Heart right ventricle (tissue), 16 donors: ENCODE measurements at places on chromosomes 12 and 14. TPM values are rescaled to one million over a fixed set of nuclear protein-coding genes. Genes with fewer than 3 reads are reported as not detected.
A peak's percentile ranks its signal among the peaks of the same experiment; 100 is the strongest.

DNA sequence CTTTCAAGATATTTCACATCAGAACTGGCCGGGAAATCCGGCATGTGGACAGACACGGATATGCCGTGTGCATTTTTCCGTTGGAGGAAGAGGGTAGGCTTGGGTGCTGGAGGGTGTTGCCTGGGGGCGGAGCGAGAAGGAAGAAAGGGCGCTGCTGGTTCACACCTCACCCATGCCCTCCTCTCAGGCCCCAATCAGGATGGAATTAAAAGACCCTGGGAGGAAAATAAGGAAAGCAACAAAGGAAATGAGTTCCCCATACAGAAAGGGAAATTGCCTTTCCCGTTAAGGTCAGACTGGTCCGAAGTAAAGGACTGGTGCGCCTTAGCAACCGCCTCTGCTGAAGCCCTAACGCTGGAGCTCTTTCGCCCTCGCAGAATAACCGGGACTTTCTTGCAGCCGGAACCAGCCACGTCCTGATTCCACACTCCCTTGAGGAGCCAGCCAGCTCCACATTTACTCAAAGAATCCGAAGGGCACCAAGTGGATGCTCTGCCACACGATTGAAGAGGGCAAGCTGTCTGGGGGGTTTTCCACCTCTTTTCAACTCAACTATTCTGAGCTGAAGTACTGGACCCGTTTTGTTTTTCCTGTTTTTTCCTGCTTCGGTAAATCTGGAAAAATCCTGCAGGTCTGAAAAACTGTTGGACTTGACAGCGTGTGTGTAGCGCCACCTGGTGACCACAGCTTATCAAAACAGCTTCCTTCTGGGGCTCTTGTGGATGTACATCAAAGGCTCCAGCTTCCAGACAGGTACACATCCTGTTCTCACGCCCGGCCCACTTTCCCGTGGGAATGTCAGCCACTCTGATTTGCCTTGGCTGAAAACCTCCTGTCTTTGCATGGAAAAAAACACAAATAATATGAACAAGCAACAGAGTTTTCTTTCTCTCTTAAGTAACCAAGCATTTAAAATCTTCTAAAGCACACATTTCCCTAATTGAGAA lies 37.6 kb upstream of the BCL2L14 start:
- no peaks in the 10 kb centered on the region for H3K4me1 ChIP-seq
- no peaks in the 10 kb centered on the region for H3K36me3 ChIP-seq
- DNase-seq: peak; percentile 82
- H3K27me3 ChIP-seq: no peaks in the 10 kb centered on the region
- H3K27ac ChIP-seq: peak overlapping the region; percentile 29

- H3K36me3 ChIP-seq: no peaks in the 10 kb centered on the region
- H3K27ac ChIP-seq: no peak overlapping the region
- no peaks in the 10 kb centered on the region for H3K27me3 ChIP-seq
- DNase-seq: no peak
- peaks cover 11% of the 10 kb centered on the region for H3K4me1 ChIP-seq
- peak overlapping the region; percentile 91 for H3K4me3 ChIP-seq
Measured at GRCh38 chr14:90814806-90815571, 1.2 kb downstream of the TTC7B start.

DNA sequence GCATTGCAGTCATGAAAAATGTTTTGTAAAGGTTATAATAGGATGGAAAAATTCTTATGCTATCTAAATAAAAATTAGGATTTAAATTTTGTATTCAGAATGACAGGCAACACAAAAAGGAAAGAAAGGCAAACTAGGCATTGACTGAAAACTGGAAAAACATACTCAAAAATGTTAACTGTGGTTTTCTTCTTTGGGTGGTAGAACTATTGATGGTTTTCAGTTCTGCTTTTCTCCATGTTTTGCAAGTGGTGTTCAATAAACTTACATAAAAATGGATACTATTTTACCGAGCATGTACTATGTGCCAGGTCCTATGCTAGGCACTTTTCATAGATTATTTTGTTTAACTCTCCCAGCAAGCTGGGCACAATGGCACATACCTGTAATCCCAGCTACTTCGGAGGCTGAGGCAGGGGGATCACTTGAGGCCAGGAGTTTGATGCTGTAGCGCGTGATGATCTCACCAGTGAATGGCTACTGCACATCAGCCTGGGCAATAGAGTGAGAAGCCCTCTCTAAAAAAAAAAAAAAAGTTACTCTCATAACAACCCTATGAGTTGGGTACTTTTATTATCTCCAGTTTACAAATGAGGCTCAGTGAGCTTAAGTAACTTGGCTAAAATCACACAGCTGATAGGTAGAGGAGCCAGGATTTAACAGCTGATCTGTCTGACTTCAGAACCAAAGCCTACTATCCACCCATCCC lies 26.3 kb upstream of the TCP11L2 start:
- no peak overlapping the region for H3K27ac ChIP-seq
- no peaks in the 10 kb centered on the region for H3K27me3 ChIP-seq

DNA sequence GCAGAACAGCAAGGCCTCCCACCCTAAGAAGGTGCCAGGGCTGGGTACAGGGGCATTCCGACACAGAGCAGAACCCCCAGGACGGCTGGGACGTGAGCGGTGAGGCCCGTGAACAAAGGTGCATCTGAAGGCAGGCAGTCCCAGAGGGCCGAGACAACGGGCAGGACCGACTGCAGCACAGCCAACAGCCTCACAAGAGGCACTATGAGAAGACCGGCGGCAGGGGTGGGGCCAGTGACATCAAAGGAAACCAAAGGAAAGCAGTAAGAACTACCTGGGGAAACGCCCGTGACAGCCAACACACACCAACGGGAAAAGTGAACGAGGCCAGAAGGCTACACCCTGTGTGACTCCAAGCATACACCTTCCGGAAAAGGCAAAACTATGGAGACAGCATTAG lies 9.1 kb downstream of the BTBD6 start:
- no peak overlapping the region for H3K4me3 ChIP-seq
- H3K36me3 ChIP-seq: no peaks in the 10 kb centered on the region
- H3K27ac ChIP-seq: no peak overlapping the region
- peaks cover 11% of the 10 kb centered on the region for H3K4me1 ChIP-seq
- no peak for DNase-seq

GRCh38 chr14:66140213-66140918 lies 345.8 kb upstream of the CCDC196 start:
- H3K27ac ChIP-seq: no peak overlapping the region
- H3K4me1 ChIP-seq: no peaks in the 10 kb centered on the region
- H3K36me3 ChIP-seq: no peaks in the 10 kb centered on the region
- DNase-seq: no peak

DNA sequence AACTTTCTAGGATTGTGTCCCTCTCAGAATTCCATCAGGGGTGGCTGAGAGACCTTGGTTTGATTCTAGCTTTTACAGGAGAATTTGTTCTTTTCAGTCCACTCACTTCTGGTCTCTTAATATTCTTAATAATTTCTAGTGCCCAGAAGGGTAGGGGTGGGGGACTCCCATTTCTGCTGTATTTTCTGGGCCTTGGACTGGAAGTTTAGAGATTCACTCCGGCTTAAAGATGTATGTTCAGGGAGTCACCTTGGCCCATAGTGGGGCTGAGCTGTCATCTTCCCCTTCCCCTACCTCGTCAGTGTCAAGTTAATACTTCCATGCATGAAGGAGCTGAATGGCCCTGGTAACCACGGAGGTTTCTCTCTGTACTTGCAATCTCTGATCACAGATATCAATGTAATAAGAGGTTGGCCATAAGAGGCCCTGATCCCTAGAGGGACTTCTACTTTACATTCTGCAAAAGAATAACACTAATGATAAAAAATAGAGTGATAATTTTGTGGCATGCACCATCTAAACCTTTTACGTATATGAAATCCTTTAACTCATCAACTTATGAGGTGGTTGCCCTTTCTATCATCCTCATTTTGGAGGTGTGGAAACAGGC lies 6.7 kb downstream of the KRT81 start:
- H3K36me3 ChIP-seq: no peaks in the 10 kb centered on the region
- H3K27me3 ChIP-seq: no peaks in the 10 kb centered on the region
- H3K27ac ChIP-seq: no peak overlapping the region
- H3K4me3 ChIP-seq: no peak overlapping the region
- peaks cover 5% of the 10 kb centered on the region for H3K4me1 ChIP-seq

DNA sequence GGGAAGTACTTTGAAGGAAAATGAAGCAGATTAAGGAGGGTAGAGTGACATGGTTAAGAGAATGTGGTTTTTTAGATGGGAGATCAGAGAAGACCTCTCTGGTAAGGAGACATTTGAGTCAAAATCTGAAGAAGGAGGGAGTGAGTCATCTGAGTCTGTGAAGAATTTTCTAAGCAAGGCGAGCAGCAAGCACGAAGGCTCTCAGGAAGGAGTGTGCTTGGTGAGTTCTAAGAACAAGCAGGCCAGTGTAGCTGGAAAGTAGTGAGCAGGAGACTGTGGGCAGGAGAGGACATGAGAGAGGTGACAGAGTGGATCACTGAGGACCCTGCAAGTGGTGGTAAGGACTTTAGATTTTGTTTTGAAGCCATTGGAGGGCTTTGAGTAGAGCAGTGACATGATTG lies 76.3 kb upstream of the FUT8 start:
- no peak overlapping the region for H3K4me3 ChIP-seq
- peaks cover 9% of the 10 kb centered on the region for H3K4me1 ChIP-seq
- no peak for DNase-seq
- H3K27me3 ChIP-seq: no peaks in the 10 kb centered on the region

GRCh38 chr12:56338308-56339157 lies at the start of gene IL23A:
IL23A (plus strand) TSS chr12:56338884; CDS start chr12:56339045, 161 bp downstream.
- H3K27me3 ChIP-seq: no peaks in the 10 kb centered on the region
- peaks cover 14% of the 10 kb centered on the region for H3K36me3 ChIP-seq
- no peak for DNase-seq
- H3K4me3 ChIP-seq: no peak within 1 kb of the TSS
- no peaks in the 10 kb centered on the region for H3K4me1 ChIP-seq
- no peak within 1 kb of the TSS for H3K27ac ChIP-seq

GRCh38 chr14:24866067-24866639 lies 183.8 kb downstream of the STXBP6 start:
- peaks cover 5% of the 10 kb centered on the region for H3K4me1 ChIP-seq
- H3K27me3 ChIP-seq: no peaks in the 10 kb centered on the region
- H3K4me3 ChIP-seq: no peak overlapping the region
- no peaks in the 10 kb centered on the region for H3K36me3 ChIP-seq

- DNase-seq: no peak
- H3K27ac ChIP-seq: no peak overlapping the region
- no peaks in the 10 kb centered on the region for H3K36me3 ChIP-seq
- H3K4me1 ChIP-seq: peaks cover 8% of the 10 kb centered on the region
- H3K27me3 ChIP-seq: no peaks in the 10 kb centered on the region
Measured at GRCh38 chr12:95443459-95443858, 30.5 kb upstream of the METAP2 start.

DNA sequence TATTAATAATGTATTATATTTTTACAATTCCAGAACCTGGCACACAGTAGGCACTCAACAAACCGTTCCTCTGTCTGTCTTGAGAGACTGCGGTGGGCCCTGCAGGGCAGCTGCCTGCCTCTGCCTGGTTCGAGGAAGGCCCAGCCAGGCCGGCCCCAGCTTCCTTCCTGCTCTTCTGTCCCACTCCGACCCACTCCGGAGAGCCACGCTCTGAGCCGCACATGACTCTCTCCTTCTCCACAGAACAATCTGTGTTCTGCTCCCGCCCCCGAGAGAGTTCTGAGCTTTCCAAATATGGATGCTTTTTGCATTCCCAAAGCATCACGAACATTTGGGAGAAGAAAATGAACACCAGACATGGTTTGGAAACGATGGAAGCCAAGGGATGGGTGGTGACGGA lies 57.3 kb downstream of the TTC7B start:
- H3K36me3 ChIP-seq: no peaks in the 10 kb centered on the region
- H3K4me3 ChIP-seq: peak overlapping the region; percentile 66
- H3K27me3 ChIP-seq: no peaks in the 10 kb centered on the region
- peaks cover 4% of the 10 kb centered on the region for H3K4me1 ChIP-seq
- H3K27ac ChIP-seq: peak overlapping the region; percentile 96

DNA sequence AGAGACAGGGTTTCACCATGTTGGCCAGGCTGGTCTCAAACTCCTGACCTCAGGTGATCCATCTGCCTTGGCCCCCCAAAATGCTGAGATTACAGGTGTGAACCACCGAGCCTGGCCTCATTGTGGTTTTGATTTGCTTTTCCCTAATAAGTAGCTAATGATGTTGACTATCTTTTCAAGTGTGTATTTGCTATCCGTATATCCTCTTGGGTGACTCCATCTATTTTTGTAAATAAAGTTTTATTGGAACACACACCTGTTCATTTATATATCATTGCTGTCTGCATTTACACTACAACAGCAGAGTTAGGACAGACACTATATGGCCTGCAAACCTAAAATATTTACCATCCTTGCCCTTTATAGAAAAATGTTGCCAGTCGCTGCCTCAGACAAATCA lies 13.7 kb upstream of the HRK start:
- no peaks in the 10 kb centered on the region for H3K4me1 ChIP-seq
- H3K27me3 ChIP-seq: peaks cover 10% of the 10 kb centered on the region
- no peak overlapping the region for H3K27ac ChIP-seq
- no peak for DNase-seq
- no peaks in the 10 kb centered on the region for H3K36me3 ChIP-seq

DNA sequence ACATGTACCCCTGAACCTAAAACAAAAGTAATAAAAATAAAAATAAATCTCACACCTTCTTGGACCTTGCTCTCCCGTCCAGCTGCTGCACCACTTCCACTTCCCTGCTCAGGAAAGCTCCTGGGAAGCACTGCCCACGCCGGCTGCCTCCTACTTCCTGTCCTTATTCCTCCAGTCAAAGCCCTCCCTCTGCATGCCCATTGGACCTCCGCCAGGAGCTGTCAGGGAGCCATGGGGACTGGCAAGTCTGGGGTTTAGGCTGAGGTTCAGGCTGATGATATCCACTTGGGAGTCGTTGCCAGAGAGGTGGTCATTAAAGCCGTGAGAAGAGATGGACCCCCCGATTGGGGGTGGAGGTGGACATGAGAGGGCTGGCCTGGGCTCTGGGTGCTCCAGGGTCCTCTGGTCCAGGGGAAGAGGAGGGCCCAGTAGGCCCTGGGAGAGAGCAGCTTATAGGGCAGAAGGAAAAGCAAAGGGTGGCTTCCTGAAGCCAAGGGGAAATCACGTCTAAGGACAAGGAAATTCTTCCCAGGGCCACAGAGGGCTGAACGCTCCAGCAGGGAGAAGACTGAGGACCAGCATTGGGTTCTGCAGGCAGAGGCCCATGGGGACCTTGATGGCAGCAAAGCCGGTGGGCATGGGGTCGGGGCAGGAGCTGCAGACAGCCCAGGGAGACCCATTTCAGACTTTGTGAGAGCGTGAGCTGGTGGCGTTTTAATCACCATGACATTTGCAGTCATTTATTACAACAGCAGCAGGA lies 78.7 kb downstream of the FZD10 start:
- no peaks in the 10 kb centered on the region for H3K27me3 ChIP-seq
- H3K4me1 ChIP-seq: no peaks in the 10 kb centered on the region
- no peak overlapping the region for H3K4me3 ChIP-seq
- H3K36me3 ChIP-seq: no peaks in the 10 kb centered on the region
- DNase-seq: no peak

- no peaks in the 10 kb centered on the region for H3K27me3 ChIP-seq
- no peaks in the 10 kb centered on the region for H3K4me1 ChIP-seq
- H3K36me3 ChIP-seq: no peaks in the 10 kb centered on the region
- no peak for DNase-seq
Measured at GRCh38 chr12:105843986-105844760, 294.6 kb downstream of the NUAK1 start.

- H3K27me3 ChIP-seq: no peaks in the 10 kb centered on the region
- H3K27ac ChIP-seq: peak overlapping the region; percentile 90
- peaks cover 96% of the 10 kb centered on the region for H3K4me1 ChIP-seq
- no peaks in the 10 kb centered on the region for H3K36me3 ChIP-seq
- no peak for DNase-seq
Measured at GRCh38 chr14:55123101-55123500, 6.0 kb upstream of the LGALS3 start.

The FAR2 gene
- total RNA-seq: 1.4 TPM

The TIMM9 gene
- 33.6 TPM for total RNA-seq

The KRT2 gene
- total RNA-seq: not detected

The SCN8A gene
- 0.32 TPM for total RNA-seq

The CYP27B1 gene
- not detected for total RNA-seq

The SIX6 gene
- not detected for total RNA-seq

The FOXN4 gene
- total RNA-seq: not detected
